Stimulated activated CD8-positive, alpha-beta memory T cell treated with anti-CD3 and anti-CD28 coated beads, Interleukin-7, amount 100 ng/mL, for 24 hours (primary cell): ENCODE measurements at places on chromosomes 3 and 15.

DNA sequence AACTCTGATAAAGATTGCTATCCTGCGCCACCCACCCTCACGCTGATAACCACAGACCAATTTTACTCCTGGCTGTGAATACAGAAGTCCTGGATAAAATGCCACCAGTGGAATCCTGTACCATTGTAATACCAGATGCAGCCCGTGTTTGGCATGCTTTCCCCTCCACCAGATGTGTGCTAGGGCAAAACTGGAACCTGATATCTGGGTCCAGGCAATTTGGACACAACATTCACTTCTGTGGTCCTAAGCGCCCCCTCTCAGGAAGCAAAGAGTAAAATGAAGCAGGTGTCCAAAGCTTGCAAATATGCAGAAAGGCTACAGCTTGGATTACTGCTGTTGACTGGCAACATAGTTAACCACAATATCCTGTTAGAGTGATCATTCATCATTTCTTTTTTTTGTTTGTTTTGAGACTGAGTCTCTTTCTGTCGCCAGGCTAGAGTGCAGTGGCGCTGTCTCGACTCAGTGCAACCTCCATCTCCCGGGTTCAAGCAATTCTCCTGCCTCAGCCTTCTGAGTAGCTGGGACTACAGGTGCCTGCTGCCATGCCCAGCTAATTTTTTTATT lies 32.8 kb downstream of the LOXL1 start:
- DNase-seq: no peak

GRCh38 chr15:44300572-44300971 lies 12.1 kb downstream of the GOLM2 start:
- DNase-seq: no peak

- DNase-seq: no peak
These were observed 606.7 kb upstream of the MDFIC2 start for GRCh38 chr3:70919091-70919490.

DNA sequence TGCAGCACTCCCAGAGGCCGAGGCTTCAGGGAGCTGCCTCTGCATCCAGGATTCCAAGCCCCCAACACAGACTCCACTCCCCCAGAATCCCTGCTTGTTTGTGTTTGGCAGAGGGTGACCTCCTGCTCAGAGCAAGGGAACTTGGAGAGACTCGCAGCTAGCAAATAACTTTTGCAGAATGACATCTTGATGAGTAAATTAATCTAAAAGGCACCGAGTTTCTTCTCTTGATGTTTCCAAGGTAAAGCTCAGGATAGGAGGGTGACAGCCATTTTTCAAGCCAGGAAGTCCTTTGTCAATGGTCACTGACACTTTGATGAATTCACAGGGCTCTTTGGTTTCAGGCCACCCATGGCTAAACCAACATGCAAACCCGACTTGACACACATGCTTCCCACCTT lies 523.0 kb downstream of the NTRK3 start:
- no peak for DNase-seq

DNA sequence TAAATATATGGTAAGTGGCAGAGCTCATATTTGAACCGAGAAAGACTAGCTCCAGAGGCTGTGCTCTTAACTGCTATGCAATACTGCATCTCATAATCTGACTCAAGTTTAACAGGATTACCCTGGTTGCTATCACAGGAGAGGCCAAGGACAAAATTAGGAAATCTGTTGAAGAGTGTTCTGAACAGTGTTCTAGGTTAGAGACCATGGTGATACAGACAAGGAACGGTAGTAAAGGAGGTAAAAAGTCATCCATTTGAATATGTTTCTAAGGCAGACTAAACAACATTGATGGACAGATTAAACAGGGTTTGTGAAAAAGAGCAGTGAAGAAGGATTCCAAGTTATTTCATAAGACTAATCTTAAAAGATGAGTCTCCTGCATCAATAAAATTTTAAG lies 22.1 kb downstream of the PLOD2 start:
- no peak for DNase-seq

DNA sequence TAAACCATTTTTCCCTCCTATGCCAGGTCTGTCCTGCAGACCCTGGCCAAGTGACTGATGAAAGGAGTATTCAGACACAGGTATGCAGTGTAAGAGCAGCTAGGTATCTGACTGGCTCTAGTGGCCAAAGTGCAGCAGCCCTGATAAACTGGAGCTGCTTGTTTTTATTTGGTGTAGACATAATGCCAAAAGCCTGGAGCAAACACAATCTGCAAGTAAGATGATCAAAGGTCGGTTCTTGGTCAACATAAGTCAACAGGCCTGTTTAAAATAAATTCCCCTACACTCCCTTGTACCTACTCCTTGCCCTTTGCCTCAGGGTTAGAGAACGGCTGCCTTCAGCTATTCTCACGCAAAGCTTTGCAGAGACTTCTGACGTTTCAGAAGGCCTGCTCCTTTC lies 1003.1 kb downstream of the ZPLD1 start:
- no peak for DNase-seq

GRCh38 chr3:139771331-139771730 lies 93.6 kb upstream of the NMNAT3 start:
- no peak for DNase-seq

- no peak for DNase-seq
These were observed 32.4 kb upstream of the PIK3R4 start for GRCh38 chr3:130779031-130779430.
